Bronchial smooth muscle cell (primary cell): ENCODE measurements at places on chromosomes 12 and 14. TPM values are rescaled to one million over a fixed set of nuclear protein-coding genes. Genes with fewer than 3 reads are reported as not detected.

DTX1 gene
- total RNA-seq, result 0.09 TPM in 1 of 2 replicates, not detected in the other

TAS2R46 gene
- 1.2 and 1.7 TPM in 2 replicates for total RNA-seq

SDR9C7 gene
- not detected in 2 replicates for total RNA-seq

IGF1 gene
- total RNA-seq, result 0.63 and 2.7 TPM in 2 replicates

TNS2 gene
- total RNA-seq, result 48.2 and 58.6 TPM in 2 replicates

CCDC196 gene
- total RNA-seq, result not detected in 2 replicates

TSPAN19 gene
- under 0.01 and 0.16 TPM in 2 replicates for total RNA-seq

EXD2 gene
- 9.5 and 15.0 TPM in 2 replicates for total RNA-seq

WIF1 gene
- total RNA-seq, result under 0.01 and 0.26 TPM in 2 replicates

CLEC7A gene
- total RNA-seq, result not detected in 2 replicates

COX8C gene
- not detected in 2 replicates for total RNA-seq

AACS gene
- 24.7 and 27.6 TPM in 2 replicates for total RNA-seq

MEG3 gene
- 139 and 226 TPM in 2 replicates for total RNA-seq

SMCO2 gene
- total RNA-seq, result 0.09 TPM in 1 of 2 replicates, not detected in the other

PROX2 gene
- total RNA-seq, result not detected in 2 replicates

OVCH1 gene
- under 0.01 TPM in 2 replicates for total RNA-seq

KLRK1 gene
- not detected in 2 replicates for total RNA-seq

TSHR gene
- total RNA-seq, result not detected in 2 replicates
